Astrocyte (in vitro differentiated cells and primary cell): ENCODE measurements at places on chromosomes 11 and 22.

- DNase-seq, result no peak
Observed at GRCh38 chr22:48756146-48757111, 1071.2 kb downstream of the BRD1 start.

GRCh38 chr11:71138737-71139425, 113.5 kb downstream of the SHANK2 start:
- no peak for DNase-seq

GRCh38 chr11:72750086-72750485, 2.1 kb downstream of the ARAP1 start:
- no peak for DNase-seq

DNA sequence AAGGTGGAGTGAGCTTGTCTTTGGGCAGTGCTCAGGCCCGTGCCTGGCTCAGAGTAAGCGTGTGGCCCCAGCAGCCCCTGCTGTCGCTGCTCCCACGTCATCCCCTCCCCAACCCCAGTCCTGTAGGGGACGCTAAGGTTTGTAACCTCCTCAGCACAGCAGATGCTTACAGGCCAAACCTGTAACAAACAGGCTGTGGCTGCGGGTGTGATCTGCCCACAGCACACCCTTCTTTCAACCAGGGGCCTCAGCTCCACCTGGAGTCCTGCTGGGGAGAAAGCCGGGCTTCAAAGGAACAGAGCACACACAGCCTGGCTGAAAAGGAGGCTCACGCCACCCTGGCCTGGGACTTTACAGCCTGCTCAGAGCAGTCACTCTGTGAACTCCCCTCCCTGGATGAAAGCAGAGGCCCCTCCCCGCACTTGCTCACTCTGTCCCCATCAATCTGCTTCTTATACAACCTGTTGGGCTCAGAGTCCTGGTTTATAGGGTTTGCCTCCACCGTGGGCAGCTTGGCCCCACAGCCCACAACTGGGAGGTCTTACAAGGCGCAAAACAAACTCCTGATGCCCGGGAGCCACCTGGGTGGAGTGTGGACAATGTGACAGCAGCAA, 54.3 kb downstream of the SCUBE1 start:
- DNase-seq, result no peak

GRCh38 chr11:42410251-42410955, 901.4 kb upstream of the API5 start:
- peak; percentile 49 for DNase-seq

- DNase-seq, result no peak
Observed at GRCh38 chr22:28779833-28780232, 7.3 kb downstream of the CCDC117 start.

GRCh38 chr11:10429526-10429925, 25.5 kb upstream of the AMPD3 start:
- no peak for DNase-seq

DNA sequence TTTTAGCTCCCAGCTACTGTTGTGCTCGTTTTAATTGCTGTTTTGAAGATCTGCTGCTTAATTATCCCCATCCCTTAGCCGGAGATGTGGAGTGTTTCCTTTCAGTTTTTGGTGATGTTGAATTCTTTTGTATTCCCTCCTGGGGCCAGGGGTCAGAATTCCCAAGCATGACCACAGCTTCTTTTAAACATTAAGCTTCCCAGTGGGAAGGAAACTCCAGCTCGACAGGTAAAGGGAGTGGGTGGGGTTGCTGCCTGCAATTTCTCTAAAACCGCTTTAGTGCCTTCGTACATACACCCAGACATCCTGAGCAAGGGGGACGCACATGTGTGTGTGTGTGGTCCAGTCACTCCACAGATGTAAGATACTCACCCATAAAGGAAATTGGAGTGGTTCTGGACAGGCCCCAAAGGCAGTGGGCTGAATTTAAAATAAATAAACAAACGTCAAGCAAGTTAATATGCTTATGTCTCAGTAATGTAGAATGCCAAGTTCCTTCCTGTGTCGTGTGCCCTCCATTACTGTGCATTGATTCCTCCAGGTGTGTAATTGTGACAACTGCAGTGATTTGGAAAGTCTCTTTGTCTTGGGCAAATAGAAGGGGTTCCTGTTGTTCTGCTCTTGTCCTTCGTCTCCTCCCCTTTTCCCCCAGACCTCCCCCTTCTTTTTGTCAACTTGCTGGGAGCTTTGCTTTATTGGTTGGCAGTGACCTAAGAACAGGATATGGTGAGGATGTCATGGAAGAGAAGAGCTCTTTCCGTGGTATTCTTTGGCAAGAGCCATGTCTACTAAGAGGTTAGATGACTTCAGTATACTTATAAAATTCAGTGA, 19.2 kb upstream of the ADSL start:
- DNase-seq, result peak; percentile 75

GRCh38 chr22:17982572-17983141, 41.7 kb downstream of the MICAL3 start:
- no peak for DNase-seq

- no peak for DNase-seq
Observed at GRCh38 chr11:85628771-85629341, 463 bp downstream of the TMEM126B start.

DNA sequence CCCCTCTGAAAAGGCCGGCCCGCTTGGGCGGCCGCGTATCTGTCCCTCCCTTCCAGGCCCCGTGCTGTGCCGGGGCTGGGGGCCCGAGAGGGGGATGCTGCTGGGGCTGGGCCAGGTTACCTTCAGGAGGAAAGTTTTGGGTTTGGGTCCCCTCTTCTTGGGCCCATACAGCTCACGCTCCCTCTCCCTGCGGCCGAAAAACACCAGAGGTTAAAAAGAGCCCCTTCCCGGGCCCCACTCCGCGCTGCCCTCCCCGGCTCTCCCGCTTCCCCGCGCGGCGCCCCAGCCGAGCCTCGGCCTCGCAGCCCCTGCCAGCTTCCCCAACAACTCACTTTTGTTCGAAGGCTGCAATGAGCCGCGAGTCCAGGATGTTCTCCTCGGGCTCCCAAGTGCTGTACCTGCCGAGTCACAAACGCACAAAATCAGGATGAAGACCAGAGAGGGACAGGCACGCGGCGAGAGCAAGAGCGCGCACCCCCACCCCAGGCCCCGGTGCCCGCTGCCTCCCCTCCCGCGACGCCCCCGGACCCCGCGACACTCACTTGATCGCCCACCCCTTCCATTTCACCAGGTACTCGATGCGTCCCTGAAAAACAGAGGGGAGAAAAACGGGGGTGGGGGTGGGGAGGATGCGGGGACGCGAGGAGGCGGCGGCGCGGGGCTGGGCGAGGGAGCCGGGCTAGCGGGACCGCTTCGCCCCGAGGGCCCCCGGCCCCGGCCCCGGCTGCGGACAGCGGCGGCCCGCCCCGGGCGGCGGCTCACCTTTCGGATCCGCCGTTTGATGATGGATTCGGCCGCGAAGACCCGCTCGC, 450 bp downstream of the CBX6 start:
- no peak for DNase-seq

- peak; percentile 98 for DNase-seq
Observed at GRCh38 chr11:113675003-113675561, 31.0 kb downstream of the TMPRSS5 start.

GRCh38 chr11:34427186-34427805, 11.4 kb upstream of the CAT start:
- DNase-seq, result peak; percentile 85

- DNase-seq, result peak; percentile 84
Observed at GRCh38 chr11:127017482-127017881, 16.9 kb upstream of the KIRREL3 start.

- DNase-seq, result no peak
Observed at GRCh38 chr11:132158091-132158490, 787.7 kb downstream of the NTM start.

GRCh38 chr11:67400251-67400941, 1.3 kb downstream of the PPP1CA start:
- DNase-seq, result no peak

DNA sequence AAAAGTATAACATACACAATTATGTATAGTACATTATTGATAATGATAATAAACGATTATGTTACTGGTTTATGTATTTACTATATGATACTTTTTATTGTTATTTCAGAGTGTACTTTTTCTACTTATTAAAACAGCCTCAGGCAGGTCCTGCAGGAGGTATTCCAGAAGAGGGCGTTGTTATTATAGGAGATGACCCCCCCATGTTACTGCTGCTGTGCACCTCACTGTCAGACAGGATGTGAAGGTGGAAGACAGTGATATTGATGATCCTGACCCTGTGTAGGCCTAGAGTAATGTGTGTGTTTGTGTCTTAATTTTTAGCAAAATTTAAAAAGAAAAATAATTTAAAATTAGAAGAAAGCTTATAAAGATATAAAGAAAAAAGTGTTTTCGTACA, 57.6 kb downstream of the REXO2 start:
- no peak for DNase-seq

GRCh38 chr11:126366064-126366822, 10.8 kb downstream of the ST3GAL4 start:
- no peak for DNase-seq

DNA sequence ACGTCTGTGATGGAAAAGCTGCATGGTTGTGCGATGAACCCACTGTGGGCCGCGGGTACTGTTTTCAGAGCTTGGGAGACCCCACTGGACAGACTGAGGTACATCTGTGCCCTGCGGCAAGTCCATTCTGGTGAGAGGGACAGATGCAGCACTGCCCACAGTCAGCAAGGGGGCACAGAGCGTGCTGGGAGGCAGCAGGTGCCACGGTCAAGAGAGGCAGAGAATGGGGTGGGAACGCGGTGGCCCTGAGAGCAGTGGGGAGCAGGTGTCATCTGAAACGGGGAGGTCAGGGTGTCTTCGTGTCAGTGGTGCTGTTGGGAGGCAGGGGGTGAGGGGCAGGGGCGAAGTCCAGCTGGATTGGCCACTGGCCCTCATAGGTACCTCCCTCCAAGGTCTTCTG, 32.0 kb downstream of the TBC1D22A start:
- no peak for DNase-seq

DNA sequence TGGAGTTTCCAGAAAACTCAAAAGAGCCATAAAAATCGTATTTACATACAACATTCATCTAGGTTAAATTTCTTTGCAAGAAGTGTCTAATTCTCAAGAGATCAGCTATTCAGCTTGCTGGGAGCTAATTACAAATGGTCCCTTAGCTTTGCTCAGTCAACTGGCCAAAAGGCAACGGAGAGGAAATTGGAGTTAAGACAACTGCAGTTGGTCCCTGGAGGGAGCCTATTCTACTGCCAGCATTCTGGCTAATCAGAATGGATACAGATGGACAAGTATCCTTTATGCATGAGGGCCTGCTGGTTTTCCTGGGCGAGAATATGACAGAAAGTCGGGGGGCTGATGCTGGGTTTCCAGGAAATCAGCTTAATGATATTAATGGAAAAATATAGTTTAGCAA, 45.5 kb downstream of the KCNJ1 start:
- DNase-seq, result no peak

DNA sequence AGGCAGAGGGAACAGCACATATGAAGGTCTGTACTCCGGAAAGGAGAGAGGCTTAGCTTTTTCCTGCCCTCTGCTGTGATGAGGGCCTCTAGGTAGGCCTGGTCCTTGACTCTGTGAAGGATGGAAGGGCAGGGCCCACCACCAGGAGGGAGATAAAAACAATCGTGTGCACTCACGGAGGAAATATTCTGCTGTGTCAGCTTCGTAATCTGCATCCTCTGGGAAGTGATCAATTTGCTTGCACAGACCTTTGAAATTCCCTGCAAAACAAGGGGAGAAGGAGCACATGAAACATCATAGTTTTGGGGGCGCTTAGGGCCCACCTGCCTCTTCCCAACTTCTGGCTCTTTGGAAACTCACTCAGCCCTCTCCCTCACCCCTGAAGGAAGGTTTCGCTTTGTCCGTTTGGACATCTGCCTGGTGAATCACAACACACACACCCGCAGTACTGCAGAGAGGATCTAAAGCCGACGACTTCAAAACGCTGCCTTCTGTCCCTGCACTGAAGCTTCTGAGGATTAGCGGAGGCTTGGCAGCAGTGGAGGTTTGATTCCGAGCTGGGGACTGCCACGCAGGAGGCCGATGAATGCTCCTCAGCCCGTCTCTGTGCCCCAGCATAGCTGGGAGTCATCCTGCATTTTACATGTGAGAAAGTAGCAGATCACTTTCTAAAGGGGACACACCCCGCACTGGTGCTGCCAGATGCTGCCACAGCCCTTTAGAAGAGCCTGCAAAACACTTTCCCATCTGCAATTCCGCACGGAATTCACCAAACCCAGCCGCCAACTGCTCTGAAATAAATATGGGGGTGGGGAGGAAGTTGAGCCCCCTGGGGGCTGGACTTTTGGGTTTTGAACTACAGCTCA, 58.6 kb upstream of the EIF3D start:
- peak; percentile 53 for DNase-seq

DNA sequence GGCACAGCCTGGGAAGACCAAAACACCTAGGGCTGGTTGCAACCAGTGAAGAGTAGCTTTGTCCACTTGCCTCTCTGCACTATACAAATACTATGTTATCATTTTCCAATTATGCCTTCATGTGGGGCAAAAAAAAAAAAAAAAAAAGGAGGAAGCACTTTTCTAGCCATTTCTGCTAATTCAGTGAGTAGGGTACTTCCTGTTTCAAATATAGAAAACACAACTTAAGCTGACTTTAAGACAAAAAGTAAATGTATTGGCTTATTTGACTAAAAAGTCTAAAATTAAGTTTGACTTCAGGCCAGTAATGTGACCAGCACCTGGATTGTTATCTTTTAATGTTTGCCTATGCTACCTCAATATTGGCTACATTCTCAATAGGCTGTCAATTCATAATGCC, 15.3 kb downstream of the CCDC73 start:
- no peak for DNase-seq

- no peak for DNase-seq
Observed at GRCh38 chr11:17443926-17444690, 32.5 kb downstream of the ABCC8 start.

- no peak for DNase-seq
Observed at GRCh38 chr11:35227576-35228327, 88.8 kb downstream of the CD44 start.
